H4 (cell line): ENCODE measurements at places on chromosomes 4 and X.

DNA sequence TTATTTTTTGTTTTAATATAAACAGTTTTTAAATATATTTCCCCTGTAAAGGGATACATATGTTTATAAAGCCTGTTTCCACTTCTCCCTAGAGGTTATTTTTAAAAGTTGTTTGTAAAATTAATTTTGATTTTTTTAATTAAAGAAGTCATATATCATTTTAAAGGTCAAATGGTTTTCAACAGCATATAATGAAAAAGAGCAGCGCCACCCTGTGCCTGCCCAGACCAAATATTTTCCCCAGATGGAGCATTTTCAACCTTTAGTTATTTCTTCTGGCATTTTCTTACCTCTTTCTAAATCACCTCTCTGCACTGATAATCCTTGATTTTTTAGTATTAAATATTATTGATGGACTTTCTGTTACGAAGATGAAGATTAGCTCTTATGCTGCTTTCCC is 21.0 kb downstream of the MSX1 start:
- DNase-seq: no peak

- DNase-seq: peak; percentile 64
These were observed 100.1 kb downstream of the PPARGC1A start for GRCh38 chr4:23789762-23790161.

GRCh38 chrX:25016361-25016671 is 551 bp upstream of the ARX start:
- DNase-seq: no peak

GRCh38 chr4:1805493-1806222 is 12.6 kb downstream of the FGFR3 start:
- DNase-seq: no peak

GRCh38 chr4:112316360-112316759 is 19.2 kb downstream of the ALPK1 start:
- DNase-seq: no peak

GRCh38 chrX:97326456-97326855 is 442.7 kb downstream of the RPA4 start:
- no peak for DNase-seq

DNA sequence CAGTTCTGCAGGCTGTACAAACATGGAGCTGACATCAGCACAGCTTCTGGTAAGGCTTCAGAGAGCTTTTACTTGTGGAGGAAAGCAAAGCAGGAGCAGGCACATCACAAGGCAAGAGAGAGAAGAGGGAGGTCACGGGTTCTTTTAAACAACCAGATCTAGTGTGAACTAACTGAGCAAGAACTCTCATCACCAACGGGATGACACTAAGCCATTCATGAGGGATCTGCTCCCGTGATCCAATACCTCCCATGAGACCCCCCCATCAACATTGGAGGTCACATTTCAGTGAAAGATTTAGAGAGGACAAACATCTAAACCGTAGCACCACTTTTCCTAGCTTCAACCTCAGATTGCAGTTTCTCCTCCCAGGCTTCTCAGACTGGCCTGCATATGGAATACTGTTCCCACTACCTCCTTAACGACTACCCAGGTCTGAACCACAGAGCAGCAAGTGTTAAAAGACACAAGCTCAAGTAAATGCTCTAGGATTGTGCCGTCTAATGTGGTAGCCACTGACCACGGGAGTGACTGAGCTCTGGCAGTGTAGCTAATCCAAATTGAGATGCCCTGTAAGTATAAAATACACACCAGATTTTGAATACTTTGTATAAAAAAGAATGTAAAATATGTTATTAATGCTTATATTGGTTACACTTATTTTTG is 192.7 kb downstream of the PTTG2 start:
- no peak for DNase-seq

GRCh38 chrX:54419559-54420302 is 20.5 kb upstream of the TSR2 start:
- no peak for DNase-seq

DNA sequence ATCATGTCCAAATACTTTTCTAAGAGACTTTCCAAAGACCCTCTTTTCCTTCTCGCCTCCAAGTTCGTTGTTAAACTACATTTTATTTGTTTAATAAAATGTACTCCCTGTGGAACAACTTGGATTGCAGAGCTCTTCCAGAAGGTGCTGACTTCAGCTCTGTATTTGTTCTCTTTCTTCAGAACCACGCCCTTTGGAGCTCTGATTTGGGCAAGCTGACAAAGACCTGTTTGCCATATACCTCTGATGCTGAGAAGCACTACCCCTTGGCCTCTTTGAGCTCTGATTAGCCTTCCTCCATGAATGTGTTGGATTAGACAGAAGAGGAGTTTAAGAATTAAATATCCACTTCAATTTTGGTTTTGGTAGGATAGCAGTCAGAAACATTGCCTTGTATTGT is 815.1 kb upstream of the POU3F4 start:
- no peak for DNase-seq

DNA sequence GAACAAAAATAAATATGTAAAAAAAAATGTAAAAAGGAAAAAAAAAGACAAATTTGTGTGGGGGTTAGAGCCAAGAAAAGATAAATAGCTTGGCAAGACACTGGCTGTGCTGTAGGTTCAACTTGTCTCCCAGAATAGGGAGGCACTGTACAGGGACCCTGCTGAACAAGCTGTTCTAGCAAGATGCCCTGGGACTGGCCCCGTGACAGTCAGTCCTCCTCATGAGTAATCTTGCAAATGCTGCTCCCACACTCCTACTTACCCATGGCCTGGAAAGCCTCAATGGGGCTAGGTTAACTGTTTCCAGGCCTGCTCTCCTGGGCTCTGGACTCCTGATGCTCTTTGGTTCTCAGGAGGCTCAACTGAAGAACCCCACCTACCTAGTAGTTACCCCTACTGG is 106.8 kb downstream of the ATG4A start:
- DNase-seq: no peak

DNA sequence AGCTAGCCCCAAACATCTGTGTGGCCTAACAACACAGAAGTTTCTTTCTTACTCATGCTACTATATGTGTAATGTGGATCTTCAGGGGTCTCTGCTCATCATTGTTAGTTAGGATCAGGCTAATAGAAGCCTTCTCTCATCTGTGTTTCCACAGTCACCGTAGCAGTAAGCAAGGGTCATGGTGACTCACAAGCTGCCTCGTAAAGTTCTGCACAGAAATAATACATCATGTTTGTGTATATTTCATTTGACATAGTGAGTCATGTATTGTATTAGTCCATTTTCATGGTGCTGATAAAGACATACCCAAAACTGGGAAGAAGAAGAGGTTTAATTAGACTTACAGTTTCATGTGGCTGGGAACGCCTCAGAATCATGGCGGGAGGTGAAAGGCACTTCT is 38.7 kb downstream of the SLC4A4 start:
- peak; percentile 63 for DNase-seq

DNA sequence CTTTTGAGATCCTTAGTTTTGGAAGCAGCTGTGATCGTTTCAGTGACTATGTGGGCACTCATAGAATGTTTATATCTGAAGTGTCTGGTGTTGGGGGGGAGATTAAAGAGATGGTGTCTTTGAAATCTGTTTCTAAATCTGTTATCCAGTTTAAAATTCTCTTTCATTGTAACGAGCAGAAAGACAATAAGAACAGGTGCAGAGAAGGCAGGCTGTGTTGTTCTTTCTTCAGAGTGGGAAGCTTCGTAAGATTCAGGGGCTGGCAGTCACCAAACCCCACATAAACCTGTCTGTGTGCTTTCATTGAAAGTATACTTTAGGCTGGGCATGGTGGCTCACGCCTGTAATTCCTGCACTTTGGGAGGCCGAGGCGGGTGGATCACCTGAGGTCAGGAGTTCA is 16.3 kb upstream of the DHRSX start:
- DNase-seq: no peak

DNA sequence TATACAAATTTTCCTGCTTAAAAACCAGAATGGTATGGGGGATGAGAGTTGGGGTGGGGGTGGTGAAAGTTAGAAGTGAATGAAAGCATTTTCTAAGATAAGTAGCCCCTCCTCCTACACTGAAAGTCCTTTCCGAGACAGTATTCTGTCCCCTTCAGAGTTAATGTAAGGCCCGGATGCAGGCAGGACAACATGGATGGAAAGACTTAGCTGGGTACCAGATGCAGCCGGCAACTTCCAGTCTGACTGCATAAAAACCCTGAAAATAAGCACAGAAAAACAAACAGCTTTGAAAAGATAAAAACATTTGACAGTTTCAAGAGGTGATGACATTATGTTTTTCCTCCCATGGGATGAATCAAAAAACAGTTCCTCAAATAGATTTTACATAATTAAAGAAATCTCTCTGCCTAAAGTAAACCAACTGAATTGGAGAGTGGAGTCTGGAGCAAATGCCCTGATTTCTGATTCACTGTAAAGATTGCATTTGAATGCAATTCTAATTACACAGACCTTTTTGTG is 196.3 kb downstream of the GPAT3 start:
- DNase-seq: no peak

- no peak for DNase-seq
These were observed 20.1 kb downstream of the ATP7A start for GRCh38 chrX:77930581-77930980.

- DNase-seq: no peak
These were observed 426.9 kb upstream of the EPHA5 start for GRCh38 chr4:66097218-66097617.

DNA sequence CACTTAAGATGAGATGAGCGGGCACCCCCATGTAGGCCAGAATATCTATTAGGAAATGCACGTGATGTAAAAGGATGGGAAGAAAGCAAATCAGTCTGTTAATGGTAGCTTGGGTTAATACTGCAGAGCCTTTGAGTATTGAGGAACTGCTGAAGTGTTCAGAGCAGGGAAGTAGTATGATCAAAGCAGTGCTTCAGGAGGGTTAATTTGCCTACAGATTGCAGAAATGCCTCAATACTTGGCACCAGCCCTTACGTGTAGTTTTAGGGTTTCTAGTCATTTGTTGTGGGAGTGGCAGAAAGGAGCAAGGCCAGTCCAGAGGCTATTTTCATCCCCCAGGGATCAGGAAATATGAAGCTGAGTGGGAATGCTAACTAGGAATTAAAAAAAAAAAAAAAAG is 19.7 kb downstream of the ZFX start:
- DNase-seq: no peak

DNA sequence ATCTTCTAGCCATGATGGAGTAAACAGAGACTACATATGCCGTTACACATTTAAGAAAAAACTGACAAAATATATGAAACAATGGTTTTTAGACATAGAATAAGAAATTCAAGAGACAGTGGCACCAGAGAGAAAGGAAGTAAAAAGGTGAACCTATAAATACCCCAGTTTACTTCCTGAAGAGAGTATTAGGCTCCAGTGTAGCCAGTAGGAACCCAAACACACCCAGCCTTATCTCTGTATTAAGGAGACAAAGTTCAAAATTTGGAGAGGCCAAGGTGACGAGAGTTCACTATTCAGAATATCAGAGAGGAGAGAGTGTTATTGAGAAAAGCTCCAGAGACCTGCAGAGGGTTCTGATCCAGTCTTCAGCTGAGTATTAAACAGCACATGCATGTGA is 119.0 kb downstream of the TET2 start:
- DNase-seq: no peak

- peak; percentile 25 for DNase-seq
These were observed 164.0 kb downstream of the RNF150 start for GRCh38 chr4:140969296-140969695.

DNA sequence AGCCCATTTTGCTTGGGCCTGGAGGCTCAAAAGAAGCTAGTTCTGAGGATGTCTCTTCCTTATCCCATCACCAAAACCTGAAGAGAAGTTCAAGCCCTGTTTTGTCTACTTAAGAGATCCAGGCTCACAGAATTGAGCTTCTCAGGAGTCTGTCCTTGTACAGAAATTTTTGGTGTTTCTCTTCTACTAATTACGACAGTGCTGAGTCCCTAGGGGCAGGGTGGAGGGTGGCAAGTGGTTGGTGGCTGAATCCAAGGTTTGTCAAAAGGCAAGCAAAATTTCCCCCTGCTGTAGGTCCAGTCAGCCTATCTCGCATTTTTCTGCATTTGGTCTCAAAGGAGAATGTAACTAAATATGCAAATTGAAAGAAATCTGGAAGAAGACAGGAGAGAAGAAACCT is 377.9 kb downstream of the SMARCA1 start:
- DNase-seq: no peak

GRCh38 chrX:154373340-154374306 is 811 bp downstream of the FLNA start:
- peak; percentile 78 for DNase-seq

- peak; percentile 39 for DNase-seq
These were observed 142.6 kb upstream of the PPARGC1A start for GRCh38 chr4:24032371-24032989.

DNA sequence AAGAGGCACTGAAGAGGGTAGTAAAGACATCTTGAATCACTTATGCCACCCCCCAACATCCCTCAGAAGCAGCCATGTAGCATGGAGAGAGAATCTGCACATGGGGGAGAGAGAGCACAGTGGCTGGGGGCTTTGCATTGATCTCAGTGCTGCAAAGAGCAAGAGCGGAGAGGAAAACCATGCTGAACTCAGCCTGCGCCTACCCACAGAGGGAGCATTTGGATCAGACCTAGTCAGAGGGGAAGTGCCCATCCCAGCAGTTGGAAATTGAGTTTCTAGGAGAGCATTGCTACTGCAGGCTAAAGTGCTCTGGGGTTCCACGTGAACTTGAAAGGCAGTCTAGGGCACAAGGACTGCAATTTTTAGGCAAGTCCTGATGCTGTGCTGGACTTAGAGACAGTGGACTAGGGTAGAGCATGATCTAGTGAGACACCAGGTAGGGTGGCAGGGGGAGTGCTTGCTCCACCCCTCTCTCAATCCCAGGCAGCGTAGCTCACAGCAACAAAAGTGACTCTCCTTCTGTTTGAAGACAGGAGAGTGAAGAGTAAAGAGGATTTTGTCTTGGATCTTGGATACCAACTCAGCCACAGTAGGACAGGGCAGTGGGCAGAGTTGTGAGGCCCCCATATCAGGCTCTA is 9.0 kb upstream of the PROM1 start:
- no peak for DNase-seq

DNA sequence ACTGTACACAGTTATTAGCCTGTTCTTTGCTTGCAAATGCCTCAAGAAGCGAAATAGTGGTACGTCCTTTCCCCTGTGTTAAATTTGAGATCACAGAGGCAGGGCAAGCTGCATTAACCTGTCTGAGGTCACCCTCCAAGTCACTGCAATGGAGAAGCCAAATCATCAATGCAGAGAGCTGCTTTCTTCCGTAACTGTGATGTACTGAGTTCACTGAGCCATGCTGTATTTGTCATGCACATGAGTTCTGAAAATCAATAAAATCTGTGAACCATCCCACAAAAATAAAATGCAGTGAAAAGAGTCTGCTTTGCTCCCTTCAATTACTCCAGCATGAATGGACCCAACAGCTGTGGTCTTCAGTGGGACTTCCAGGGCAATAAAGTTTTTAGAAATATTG is 393.5 kb downstream of the KCNIP4 start:
- no peak for DNase-seq

DNA sequence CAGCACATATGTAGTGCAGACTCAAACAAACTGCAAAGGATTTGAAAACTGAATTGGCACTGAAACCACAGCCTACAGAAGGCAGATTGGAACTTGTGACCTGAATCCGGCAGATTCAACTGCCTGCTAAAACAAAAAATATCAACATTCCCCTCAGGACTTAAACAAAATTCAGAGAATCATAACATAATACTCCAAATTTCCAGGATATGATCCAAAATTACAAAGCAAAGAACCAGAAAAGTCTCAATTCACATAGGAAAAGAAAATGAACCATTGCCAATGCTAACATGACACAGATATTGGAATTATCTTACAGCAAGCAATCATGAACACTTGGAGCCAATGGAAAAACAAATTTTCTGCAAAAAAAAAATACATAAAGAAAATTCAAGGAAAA is 250.4 kb downstream of the PRDM5 start:
- DNase-seq: no peak
